ENCODE measurements at places on chromosomes 1 and 21.

DNA sequence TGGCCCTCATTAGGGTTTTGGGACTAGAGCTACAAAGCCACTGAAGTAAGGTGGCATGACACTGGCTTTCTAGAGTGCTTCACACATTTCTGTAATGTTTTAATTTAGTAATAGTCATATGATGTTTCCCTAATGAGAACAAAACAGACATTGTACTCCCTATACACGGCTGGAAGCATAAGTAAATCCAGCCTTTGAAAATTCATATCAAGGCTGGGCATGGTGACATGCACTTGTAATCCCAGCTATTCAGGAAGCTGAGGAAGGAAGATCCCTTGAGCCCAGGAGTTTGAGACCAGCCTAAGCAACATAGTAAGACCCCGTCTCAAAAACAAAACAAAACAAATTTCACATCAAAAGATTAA is 7.4 kb downstream of the USP48 start:
- no peak for DNase-seq

DNA sequence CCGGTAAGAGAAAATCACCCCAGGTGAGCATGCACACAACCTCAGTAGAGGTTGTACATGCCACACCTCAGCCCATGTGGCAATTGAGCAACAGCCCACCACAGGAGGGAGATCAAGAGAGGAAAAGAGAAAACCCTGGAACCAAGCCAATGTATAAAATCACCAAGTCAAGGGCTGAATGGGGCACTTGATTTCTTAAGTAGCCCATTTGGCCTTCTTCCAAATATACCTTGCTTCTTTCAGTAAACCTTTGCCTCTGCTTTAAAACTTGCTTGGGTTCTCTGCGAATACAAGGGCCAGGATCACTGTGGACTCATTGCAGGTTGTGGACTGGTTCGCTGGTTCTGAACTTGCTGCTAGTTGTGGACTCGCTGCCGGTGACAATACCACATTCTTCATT is 1814.0 kb downstream of the PLA2G4A start:
- peak; percentile 24 for DNase-seq

- peak; percentile 98 for DNase-seq
Observed at GRCh38 chr1:151070474-151071276, at the start of gene GABPB2. TSS of gene GABPB2 (plus strand) at chr1:151070761. CDS start at chr1:151088190, 17,429 bp downstream.

GRCh38 chr21:43637530-43638158 is 21.6 kb downstream of the HSF2BP start:
- no peak for DNase-seq

GRCh38 chr1:245901565-245901964 is 605.5 kb downstream of the SMYD3 start:
- no peak for DNase-seq

GRCh38 chr1:16296643-16297042 is 55.6 kb downstream of the FBXO42 start:
- DNase-seq, result no peak

DNA sequence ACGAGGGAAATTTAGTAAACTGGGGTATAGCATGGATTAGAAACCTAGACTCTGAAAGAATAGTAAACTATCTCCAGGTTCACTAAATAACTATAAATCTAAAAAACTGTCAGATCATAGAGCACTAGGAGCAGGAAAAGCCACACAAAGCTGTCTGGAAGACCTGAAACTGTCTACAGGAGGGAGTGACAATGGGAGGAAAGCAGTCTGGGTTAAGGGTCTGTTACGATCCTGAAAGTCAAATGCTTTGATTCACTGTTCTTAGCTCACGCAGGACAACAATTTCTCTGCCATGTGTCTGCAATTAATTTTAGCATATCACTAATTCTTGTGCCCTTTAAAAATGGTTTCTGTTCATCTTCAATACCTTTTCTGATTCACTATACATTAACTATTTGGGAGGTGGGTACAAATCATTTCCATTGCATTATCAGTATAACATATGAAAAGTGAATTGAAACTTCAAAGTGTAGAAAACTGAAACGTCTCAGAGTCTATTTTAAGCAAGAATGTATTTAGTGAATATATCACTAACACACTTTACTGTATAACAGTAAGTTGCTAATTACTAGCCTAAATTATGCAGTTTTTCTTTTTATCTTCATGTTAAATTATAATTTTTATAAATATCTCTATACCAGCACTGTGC is 18.4 kb downstream of the CEP170 start:
- DNase-seq, result no peak

DNA sequence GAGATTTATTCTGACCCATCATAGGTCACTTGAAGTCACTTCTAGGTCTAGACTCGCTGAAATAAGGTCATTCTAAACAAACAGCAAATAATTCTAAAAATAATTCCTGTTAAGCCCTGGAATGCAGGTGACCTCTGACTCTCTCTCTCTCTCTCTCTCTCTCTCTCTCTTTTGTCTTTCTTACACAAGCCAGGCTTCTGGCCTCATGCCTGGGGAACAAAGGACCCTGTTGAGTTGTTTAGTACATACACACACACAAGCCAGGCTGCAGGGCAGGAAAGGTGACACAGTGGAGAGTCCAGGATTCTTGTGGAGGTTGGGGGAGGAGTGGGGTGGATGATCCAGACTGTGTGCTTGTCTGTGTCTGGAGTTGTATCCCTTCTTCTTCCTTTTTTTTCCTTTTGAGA is 4.0 kb upstream of the MEX3A start:
- no peak for DNase-seq

DNA sequence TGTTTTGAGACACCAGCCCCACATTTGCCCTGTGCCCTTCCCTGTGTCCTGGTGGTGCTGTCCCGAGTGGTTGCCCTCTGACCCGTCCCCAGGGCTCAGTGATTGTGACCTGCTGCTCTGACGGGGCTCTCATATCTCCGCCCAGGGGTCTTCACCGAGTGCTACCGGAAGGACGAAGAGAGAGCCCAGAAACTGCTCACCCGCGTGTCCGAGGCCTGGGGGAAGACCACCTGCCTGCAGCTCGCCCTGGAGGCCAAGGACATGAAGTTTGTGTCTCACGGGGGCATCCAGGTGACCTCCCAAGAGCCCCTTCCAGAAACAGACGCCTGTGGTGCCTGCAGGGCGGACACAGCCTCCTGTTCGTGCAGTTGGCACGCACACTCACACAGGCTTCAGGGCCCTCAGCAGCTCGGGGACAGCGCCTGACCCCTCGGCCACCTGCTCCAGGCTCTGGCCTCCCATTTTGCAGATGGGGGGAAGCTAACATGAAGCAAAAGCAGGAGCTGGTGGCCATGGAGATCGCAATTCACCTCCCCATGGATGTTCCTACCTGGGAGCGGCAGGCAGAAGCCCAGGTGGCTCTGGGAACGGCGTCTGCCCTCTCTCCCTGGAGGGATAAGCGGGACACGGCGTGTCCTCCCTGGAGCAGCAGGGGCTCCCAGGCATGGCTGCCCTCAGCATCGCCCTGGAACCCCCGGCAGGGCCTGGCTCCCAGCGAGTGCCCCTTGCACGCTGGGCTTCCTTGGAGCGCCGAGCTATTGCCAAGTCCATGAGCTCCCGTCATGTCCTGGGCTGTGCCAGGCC is 45.9 kb downstream of the TRPM2 start:
- DNase-seq, result no peak

- no peak for DNase-seq
Observed at GRCh38 chr1:175314300-175314699, 121.7 kb upstream of the KIAA0040 start.

DNA sequence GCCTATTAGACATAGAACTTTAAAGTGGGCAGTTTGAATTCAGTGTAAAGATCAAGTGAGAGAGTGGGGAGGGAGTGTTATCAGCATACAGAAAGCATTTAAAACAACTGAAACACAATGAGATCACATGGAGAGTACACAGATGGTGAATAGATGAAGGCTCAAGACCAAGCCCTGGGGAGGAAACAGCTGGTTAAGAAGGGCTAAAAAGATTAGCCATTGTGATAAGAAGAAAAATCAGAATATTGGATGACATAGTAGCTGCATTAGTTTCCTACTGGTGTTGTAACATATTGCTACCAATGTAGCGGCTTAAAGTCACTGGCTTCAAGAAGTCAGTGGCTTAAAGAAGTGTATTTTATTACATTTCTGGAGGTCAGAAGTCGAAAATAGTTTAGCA is 443.4 kb upstream of the RGS18 start:
- DNase-seq, result no peak

DNA sequence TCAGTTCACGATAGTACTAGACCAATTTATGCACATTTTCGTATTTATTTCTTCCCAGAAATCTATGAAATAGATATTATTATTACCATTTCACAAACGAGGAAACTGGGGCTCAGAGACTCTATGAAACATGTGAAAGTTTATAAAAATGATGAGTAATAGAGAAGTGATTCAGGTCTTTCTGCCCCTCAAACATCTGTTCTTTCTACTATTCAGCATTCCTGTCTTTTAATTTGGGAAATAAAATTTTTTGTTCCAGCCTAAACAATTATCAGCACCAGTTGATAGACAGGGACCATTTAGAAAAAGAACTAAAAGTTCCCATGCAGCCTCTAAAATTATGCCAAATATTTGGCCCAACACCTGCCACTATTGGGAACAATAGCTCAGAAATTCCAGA is 585.1 kb downstream of the PTPRC start:
- DNase-seq, result no peak

DNA sequence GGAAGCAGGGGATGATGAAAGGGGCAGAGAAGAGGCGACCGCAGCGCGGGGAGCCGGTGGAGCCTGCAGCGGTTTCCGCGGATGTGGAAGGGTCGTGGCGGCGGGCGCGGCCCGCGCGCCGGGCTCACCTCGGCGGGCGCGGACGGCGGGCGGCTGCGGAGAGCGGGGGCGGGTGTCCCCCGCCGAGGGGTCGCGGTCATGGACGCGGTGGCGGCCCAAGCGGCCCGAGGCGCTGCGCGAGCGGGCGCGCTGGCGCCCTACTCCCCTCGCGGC is 572 bp downstream of the LPGAT1 start:
- DNase-seq, result no peak

GRCh38 chr1:183081402-183082120 is 58.3 kb downstream of the LAMC1 start:
- no peak for DNase-seq

DNA sequence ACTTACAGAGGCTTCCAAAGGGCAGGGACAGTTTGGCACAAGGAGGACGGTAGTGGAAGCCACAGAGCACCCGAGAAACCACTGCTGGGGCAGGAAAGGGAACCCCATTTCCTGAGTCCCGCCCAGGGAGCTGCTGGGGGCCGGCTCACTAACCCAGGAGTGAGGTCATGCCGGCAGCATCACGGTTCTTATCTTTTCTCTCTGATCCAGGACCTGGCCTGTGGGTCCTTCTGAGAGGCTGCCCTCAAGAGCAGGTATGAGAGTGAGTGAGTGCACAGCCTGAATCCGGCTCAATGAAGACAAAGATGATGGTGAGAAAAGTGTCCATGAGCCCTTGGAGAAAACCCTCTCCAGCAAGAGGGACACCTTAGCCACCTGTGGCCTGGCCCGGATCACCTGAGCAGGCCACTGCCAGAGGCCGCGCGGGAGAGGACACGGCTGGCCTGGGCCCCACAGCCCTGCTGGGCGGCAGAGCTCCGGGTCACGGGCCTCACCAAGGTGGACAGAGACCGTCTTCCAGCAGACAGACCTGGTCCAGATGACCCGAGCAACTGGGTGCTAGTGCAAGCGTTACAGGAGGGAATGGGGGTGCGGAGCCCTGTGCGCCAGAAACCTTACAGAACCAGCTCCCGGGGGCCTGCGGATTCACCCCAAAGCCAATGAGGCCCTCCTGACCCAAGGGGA is 94.9 kb downstream of the RIPK4 start:
- no peak for DNase-seq

GRCh38 chr1:231517076-231517475 is 11.4 kb upstream of the TSNAX start:
- no peak for DNase-seq

DNA sequence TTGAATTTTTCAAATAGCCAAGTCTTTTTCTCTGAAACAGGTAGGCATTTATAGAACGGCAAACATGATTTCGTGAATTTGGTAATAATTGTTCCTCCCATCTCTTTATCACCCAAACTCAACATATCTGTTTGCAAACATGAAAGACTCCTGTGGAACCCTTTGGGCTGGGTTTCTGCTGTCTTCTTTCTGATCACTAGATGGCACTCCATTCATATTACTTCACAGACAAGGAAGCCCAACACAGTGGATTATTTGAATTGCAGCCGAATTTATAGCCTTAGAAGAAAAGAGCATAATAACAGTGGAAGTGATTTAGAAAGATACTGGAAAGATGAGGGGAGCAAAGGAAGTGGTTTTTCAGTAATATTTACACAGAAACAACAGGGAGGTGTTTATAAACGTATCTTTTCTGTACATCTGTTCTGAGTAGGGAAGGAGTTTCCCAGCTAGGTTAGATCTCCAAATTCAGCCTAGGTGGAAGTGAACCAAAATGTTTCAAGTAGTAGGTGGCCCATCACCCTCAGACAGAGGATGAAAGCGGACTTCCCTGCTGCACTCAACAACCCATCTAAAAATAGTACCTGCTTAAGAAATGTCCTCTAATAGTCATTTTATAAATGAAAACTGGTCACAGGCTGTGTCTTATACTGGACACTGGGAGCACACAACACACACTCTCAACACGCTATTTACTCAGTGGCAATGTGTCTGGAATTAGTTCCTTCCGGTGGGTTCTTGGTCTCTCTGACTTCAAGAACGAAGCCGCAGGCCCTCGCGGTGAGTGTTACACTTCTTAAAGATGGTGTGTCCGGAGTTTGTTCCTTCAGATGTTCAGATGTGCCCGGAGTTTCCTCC is 67.6 kb downstream of the MAP3K21 start:
- DNase-seq, result peak; percentile 81

DNA sequence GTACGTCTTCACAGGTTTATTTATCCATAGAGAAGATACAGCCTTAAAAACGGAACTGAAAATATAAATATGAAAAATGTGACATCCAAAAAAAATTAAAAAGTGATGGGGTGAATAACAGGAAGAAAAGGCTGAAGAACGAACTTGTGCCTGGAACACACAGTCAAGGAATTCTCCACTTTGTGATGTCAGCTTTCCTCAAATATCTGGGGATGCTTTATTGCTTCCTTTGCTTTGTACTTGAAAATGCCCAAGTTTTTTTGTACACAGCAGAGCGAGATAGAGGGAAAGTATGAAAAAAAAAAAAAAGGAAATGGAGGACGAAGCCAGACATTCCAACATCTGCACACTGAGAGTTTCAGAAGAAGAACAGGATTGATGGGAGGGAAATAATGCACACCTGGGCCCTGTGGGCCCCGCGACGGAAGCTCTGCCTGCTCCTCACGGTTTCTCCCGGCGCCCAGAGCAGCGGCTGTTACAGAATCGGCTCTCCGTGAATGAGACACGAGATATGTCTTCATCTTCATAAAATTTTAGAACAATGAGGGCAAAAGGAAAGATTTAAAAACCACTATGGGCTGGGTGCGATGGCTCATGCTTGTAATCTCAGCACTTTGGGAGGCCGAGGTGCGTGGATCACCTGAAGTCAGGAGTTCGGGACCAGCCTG is 10.0 kb upstream of the LRRC3 start:
- no peak for DNase-seq

GRCh38 chr1:181541947-181542346 is 58.6 kb downstream of the CACNA1E start:
- DNase-seq, result peak; percentile 70

DNA sequence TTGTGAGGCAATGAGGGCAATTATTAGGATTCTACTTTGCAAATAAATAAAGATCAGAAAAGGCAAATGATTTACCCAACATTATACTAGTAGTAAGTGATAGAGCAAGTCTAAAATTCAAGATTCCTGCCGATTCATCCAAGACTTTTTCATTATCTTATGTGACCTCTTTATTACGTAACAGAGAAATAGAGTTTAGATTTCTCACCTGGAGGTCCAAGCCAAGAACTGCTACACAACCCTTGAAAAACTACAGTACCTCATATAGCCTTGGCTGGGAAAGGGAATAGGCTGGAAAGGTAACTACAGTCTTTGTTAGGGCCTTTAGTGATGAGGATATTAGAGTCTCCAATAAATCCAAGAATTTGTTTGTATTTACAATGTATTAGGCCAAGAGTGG is 13.3 kb downstream of the EEIG2 start:
- DNase-seq, result no peak

- no peak for DNase-seq
Observed at GRCh38 chr1:108521990-108522393, 37.9 kb upstream of the EEIG2 start.
